ENCODE measurements at places on chromosomes 6 and 20.

- DNase-seq = no peak
Observed at GRCh38 chr6:16333580-16333979, 95.2 kb downstream of the GMPR start.

DNA sequence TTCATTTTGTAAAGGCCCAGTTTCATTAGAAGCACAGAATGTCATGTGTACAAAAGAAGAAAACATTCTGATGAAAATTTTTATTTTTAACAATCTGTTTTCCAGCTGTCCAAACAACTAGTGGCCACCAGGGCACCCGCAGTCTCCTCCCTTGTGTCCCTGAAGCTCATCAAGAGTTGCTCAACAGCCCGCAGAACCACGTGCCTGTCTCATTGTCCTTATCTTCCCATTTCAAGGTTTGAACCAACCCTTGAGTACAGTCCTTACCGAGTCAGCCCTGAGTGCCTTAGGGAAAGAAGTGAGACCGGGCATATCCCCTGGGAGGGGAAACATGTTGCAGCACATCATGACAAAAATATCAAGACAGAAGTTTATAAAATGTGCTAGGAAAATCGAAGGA is 15.9 kb upstream of the ZNF133 start:
- no peak for DNase-seq

GRCh38 chr6:36961441-36962435 is 7.2 kb downstream of the PI16 start:
- no peak for DNase-seq

DNA sequence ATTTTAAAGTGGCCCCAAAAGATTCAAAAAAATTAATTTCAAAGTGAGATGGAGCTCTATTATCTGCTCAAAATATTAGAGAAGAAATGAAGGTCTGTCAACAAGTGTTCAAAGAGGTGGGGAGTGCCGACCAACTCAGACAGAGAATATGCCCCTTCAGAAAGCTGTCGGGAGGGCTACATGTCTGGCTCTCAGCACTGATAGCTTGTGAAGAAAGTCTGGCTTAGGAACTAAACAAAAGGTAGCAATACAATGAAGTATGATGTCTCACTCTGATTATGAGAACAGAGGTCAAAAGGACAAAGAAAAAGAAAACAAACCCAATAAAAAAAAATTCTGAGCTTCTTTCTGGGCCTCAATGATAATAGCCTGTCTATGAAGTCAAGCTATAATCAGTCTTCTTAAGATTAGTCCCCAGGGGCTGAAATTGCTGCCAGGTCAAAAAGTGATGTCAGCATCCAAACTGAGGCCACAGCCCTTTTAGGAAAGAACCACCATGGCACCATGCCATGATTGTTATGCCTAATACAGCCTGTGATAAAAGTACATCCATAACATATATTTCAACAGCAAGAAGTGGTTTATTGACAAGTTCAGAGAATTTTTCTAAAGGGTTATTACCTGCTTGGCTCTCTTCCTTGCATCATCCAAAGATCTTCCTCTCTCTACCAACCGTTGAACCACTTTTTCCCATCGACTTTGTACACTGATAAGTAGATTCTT is 150.9 kb downstream of the DST start:
- DNase-seq = no peak

GRCh38 chr6:71675386-71675785 is 211.0 kb upstream of the RIMS1 start:
- no peak for DNase-seq

DNA sequence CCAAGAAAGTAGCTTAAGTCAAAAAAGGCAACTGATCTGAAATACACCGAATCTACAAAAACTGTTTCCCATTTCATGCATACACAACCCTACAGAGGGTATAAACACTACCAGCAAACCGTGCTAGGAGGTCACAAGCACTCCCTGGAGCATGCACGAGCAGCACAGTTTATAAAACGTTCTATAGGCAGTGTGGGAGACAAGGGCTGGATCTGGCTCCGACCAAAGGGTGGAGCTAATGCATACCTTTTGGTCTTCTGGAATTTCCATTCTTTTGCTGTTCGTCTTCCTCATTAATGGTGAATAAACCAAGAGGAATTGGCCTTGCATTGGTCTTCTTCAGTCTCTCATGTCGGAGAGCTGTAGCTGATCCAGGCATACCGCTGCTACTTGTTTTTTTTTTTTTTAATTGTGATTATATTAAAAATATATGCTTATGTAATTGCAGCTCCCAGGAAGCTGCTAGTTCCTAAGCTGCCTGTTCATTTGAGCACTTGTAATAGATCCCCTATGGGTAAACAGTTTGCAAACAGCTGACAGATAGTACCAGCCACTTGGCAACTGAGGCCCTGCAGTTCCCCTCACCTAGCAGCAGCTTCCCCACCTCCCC is 24.5 kb downstream of the MAP7 start:
- DNase-seq = no peak

- DNase-seq = no peak
Observed at GRCh38 chr20:35030136-35030535, 62.5 kb downstream of the TRPC4AP start.

GRCh38 chr6:166798652-166799051 is 157.7 kb downstream of the RNASET2 start:
- no peak for DNase-seq

GRCh38 chr20:32493356-32493755 is 91.8 kb downstream of the NOL4L start:
- DNase-seq = no peak

GRCh38 chr6:8904754-8905153 is 469.4 kb upstream of the SLC35B3 start:
- DNase-seq = no peak

GRCh38 chr6:146850238-146850896 is 251.6 kb downstream of the ADGB start:
- DNase-seq = no peak

GRCh38 chr6:34638834-34639736 is 57.5 kb downstream of the ILRUN start:
- DNase-seq = no peak

DNA sequence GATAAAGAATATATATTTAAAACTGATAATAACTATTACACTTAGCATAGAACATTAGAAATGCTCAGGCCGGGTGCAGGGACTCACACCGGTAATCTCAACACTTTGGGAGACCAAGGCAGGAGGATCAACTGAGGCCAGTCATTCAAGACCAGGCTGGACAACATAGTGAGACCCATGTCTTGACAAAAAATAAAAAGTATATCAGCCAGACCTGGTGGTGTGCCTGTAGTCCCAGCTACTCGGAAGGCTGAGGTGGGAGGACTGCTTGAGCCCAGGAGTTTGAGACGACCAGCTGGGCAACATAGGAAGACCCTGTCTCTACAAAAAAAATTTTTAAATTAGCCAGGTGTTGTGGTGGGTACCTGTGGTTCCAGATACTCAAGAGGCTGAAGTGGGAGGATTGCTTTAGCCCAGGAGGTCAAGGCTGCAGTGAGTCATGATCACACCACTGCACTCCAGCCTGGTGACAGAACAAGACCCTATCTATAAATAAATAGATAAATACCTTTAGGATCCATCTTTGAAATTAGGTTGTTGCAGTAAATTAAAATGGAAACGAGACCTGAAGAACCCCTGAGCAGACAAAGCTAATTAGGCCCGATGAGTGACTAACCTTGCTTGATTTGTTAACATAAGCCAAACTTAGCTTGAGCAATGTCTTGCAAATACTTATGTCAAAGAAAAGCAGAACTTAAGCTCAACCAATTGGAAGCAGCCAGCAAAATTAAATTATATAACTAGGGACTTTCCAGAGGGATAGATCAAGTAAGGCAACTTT is 75.8 kb upstream of the E2F3 start:
- DNase-seq = no peak

- no peak for DNase-seq
Observed at GRCh38 chr6:18245642-18246041, 18.7 kb downstream of the DEK start.

DNA sequence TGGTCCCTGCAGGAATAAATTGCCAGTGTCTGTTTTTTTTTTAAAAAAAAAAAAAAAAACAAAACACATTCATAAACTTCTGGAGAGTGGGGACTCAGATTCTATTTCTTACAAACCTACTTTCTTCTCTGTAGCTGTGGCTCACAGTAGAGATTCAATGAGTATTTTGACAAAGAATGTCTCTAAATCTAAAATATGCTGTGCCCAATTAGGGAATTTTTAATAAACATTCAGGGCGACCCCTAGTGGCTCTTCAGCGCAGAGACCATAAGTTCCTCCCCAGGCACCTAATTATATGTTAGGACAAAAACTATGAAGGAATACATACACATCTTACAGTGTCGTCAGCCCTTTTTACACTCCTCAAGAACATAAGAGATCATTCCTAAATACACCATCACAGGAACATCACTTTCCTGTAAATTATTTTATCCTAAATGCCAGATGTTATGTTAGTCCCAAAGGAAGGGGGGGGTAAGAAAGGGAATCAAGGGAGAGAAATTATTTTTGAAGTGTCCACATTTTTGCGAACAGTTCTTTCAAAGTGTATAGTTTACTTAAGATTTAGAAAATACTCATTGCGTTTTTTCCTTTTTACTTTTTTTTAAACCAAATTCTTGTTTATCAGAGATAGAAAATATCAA is 21.8 kb upstream of the NAA20 start:
- DNase-seq = no peak

GRCh38 chr6:13395272-13396237 is 67.2 kb upstream of the TBC1D7 start:
- peak; percentile 37 for DNase-seq

DNA sequence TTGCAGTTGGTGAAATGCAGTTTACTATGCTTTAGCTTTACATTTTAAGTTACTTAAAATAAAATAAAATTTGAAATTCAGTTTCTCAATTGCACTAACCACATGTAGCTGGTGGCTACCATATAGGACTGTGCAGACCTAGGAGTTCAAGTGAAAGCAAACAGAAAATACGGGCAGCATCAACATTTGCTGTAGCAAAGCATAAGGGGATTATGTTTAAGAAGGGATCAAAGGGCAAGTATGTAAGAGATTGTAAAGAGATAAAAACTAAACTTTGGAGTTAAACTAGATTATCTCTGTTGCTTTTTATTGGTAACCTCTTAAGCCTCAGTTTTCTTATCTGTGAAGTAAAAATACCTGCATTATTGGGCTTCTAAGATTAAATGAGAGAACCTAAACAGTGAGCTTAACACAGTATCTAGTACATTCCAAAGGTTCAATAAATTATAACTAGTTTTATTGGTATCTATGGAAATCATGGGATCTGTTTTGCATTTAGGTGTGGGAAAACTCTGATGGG is 81.2 kb downstream of the SPTLC3 start:
- DNase-seq = no peak

DNA sequence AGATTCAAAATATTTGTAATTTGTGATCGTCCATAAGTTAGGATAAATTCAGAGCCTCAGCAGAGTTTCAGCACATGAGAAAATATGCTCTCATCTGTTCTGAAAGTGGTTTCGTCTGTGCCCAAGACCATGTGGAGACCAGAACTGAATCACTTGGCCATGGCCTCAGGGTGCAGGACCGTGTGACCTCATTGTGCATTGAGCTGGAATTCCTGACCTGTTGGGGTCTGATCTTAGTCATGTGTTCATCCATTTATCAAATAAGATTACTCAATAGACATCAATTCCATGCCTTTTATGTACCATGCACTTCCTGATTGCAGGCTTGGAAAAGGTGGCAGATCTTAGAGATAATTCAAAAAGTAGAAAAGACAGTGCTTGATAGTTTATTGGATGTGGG is 680.5 kb downstream of the QKI start:
- DNase-seq = no peak

DNA sequence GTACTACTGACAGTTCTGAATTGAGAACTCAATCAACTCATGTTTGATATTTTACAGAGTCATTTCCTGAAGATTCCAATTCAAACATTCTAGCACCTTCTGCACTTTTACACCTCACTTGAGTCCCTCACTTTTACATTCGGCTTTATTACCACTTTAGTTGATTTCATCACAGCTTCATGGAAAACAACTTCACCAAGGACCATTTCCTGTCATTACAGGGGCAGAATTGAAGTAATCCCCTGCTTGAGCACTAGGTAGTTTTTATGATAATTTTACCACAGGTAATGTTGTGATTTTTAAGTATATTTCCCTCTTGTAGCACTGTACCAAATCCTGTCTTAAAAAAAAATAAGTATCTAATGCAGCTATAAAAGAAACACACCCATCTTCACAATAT is 312.9 kb downstream of the BTBD9 start:
- no peak for DNase-seq

DNA sequence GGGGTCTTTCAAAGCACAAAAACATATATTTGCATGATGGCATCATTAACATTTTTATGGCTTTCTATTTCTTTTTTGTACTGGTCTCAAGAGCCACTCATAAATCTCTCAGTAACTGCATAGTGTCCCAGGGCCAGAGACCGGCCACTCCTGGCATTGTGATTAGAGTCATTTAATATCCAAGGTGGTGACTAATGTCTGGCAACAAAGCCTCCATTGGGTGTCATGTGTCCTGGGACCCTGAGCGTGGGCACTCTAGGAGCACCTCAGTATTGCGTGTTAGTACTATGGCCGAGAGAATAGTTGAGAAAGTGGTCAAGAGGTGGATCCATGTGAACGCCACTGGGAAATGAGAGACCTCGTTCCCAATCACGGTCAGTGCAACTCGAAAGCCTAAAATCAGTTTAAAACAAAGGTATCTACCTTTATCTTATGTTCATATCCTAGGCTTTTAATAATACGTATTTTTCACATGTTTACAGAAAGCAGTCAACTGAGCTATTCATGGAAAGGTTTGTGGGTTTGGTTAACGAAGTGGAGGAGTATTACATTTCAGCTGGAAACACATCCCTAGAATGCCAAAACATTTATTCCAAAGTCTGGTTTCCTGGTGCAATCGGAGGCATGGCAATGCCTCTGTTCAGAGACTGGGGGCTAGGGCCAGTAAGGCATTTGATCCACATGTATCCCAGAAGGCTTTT is 2.7 kb upstream of the ESR1 start:
- no peak for DNase-seq

- no peak for DNase-seq
Observed at GRCh38 chr6:99305021-99305554, 44.4 kb downstream of the FAXC start.

DNA sequence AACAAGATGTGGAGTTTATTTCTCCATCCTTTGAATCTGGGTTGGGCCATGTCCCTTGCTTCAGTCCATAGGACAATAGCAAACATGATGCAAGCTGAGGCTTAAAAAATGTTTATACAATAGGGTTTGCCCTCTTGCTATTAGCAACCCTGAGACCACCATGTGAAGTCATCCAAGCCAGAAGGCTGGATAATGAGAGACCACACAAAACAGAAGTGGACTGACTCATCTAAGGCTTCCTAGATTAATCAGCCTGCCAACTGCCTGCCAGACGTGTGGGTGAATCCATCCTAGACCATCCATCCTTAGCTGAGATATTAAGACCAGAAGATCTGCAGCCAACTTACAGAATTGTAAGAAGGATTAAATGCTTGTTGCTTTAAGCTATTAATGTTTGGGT is 38.1 kb upstream of the ISM1 start:
- DNase-seq = no peak

DNA sequence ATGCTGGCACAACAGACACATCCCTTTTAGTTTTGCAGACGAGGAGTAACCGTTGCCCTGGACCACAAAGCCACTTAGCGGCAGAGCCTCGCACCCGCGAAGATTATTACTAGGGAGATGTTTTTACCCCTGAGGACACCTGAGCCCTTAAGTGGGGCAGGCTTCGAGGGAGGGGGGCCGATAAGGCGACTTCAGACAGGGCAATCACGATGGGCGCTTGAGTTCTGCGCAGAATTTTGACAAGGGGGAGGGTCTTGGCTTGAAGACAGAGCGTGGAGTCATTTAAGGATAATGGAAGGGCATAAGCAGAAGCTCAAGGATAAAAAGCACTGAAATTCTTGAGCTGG is 650 bp upstream of the TTK start:
- DNase-seq = no peak
